Kidney glomerular epithelial cell (primary cell): ENCODE measurements at places on chromosomes 5 and 9.
A peak's percentile ranks its signal among the peaks of the same experiment; 100 is the strongest.

DNA sequence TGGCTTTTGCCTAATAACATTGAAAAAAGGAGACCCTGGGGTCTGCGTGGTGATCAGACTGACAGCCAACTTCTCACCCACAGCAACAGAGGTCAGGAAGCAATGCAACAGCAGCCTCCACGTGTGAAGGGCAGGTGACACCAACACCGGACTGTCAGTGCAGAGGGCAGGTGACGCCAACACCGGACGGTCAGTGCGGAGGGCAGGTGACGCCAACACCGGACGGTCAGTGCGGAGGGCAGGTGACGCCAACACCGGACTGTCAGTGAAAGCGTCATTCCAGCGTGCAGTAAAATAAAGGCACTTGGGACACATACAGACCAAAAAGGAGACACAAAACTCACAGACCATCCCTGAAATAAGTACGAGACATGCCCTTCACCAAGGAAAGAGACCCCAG lies 37.2 kb upstream of the CEP72 start:
- DNase-seq = no peak

DNA sequence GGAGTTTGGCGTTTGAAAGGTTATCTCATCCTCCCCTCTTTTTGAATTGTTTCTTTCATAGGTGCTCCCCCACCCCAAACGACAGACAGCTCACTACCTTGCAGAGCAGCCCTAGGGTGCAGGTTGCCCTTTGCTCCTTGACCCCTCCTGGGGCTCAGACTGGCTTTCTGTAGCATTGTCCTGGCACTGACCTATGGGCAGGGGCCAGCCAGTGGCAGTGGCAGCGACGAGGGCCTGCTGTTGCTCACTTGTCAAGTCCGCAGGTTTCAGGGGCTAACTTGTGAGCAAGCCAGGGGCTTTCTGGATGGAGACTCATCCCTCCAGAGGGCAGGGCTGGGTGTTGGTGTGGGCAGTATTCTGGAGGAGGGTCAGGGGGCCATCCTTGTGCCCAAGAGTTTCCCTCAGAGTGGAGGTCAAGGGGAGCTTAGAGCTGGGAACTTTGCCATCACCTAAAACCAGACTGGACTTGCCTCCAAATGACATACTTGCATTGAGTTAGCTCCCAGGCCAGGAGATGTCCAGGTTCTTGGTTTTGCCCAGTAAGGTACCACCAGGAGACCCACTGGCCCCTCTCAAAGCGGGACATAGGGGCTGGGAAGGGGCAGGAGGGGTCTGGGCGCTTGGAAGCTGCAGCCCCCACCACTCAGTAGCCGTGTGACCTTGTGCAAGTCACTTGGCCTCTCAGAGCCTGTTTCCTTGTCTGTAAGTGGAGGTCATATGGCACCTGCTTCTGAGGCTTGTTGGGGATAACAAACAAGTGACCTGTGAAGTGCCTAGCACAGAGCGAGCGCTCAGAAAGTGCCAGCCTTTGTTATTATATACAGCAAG lies 53.5 kb upstream of the CDKN2AIPNL start:
- DNase-seq = no peak

DNA sequence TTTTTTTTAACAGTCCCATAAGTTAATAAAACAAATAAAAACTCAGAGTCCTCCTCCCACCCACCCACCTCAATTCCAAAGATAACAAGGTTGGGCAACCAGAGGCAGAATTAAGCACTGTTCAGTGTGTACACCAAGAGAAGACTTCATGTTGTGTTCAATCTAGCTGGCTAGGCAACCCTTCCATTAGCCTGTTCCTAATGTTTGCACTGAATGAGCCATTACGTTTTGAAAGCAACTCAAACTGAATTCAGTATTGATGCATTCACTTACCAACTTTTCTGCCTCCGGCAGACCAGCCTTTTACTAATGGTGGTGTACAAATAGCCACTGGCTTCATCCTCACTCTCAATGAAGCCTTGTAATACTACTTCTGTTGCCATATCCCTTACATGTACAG lies 47.5 kb downstream of the PBX3 start:
- DNase-seq = no peak

- DNase-seq = no peak
Measured at GRCh38 chr5:1382248-1382700, 37.4 kb upstream of the CLPTM1L start.

DNA sequence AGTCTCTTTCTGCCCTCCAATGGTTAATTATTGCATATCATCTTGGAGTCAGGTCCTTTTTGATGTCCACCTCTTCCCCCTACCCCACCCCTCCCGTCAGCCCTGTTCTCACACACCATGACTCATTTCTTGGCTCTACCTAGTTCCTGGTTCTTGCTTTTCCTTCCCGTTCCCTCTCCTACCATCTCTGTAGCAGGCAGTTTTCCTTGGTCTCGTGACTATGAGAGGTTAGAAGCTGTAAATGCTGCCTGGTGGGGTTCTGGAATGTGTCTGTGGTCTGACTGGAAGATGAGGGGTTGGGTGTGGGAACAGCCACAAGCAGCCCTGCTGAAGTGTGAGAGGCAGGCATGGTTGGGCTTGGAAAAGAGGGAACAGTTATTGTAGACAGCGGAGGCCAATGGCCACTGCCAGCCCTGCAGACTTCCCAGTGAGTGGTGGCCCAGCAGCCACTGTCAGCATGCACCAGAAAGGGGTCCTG lies 18.2 kb downstream of the SLC22A5 start:
- peak; percentile 97 for DNase-seq

DNA sequence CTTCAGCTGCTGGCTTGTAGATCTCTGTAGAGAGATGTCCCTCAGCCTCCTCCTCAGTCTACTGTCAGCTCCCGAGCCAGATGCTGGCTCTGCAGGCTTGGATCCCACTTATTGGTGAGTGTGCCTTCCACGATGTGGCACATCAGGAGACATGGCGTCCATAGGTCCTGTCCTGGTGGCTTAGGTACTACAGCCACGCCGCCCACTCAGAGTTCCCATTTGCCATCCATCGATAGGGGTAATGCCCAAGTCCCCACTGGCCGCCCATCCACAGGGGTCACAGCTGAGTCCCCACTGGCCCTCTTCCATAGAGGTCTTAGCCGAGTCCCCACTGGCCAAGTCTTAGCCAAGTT lies 17.3 kb downstream of the EXOC3 start:
- DNase-seq = no peak
